Spleen (tissue), 13 donors: ENCODE measurements at places on chromosomes 12 and 14. TPM values are rescaled to one million over a fixed set of nuclear protein-coding genes. Genes with fewer than 3 reads are reported as not detected.
A peak's percentile ranks its signal among the peaks of the same experiment; 100 is the strongest.

DNA sequence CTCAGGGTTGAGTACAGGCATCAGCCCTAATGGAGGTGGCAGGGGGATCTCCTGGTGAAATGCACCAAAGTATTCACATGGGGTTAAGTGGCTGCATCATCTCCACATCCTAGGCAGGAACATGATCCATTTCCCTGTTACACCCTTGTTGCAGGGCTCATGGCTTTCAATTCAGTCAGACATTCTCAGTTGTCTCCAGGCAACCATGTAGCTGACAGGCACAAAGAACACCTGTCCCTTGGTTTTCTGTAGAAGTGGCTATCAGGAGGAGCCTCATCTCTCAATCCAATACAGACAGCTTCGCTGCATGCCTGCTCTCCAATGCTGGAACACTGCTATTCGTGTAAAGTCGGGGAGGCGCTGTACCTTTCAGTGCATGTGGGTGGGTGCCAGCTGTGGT is 299.0 kb upstream of the FOXG1 start:
- H3K4me3 ChIP-seq = no peak overlapping the region
- no peaks in the 10 kb centered on the region for H3K36me3 ChIP-seq
- no peak for DNase-seq
- H3K4me1 ChIP-seq = no peaks in the 10 kb centered on the region

DNA sequence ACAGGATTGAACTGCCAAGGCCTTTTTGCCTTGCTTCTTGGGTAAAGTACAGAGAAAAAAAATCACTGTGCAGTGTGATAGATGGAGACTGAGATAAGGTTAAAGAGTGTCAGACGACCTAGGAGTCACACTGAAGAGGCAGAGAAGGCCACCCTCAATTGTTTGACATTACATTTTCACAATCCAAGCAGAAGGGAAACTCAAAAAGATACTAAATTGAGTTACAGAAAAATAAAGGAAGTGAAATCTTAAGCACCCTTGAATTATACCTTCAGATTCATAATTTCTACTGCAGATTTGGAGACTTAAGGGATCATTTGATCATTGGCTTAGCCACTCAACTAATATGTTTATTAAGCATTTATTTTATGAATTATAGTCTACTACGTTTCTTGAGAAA is 97.1 kb downstream of the MYF5 start:
- no peak for DNase-seq
- H3K27ac ChIP-seq = no peak overlapping the region
- H3K36me3 ChIP-seq = no peaks in the 10 kb centered on the region
- no peaks in the 10 kb centered on the region for H3K27me3 ChIP-seq
- no peak overlapping the region for H3K4me3 ChIP-seq

Gene KRT75
- total RNA-seq = not detected

Gene TAC3
- total RNA-seq = not detected

Gene P2RX2
- total RNA-seq = 1.3 TPM

DNA sequence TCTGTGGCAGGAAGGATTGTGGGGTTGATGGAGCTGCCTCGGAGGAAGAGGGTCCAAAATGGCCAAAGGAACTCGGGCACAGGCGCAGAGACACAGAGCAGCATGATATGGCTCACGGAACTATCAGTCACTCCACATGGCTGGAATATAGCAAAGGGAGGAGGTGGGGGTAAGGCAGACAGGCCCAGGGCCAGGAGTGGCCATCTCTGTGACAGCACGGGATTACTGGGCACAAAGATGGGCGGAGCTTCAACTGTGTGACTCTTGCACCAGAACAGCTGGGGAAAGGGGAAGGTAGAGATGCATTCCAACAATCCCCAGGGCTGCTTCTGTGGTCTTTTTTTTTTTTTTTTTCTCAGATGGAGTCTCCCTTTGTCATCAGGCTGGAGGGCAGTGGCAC is 24.8 kb upstream of the EML1 start:
- H3K27ac ChIP-seq = no peak overlapping the region
- DNase-seq = no peak
- no peak overlapping the region for H3K4me3 ChIP-seq
- H3K4me1 ChIP-seq = no peaks in the 10 kb centered on the region
- H3K27me3 ChIP-seq = no peaks in the 10 kb centered on the region

Gene POTEM
- not detected for total RNA-seq

Gene RNF212B
- total RNA-seq = not detected

Gene PRICKLE1
- 35.8 TPM for total RNA-seq

DNA sequence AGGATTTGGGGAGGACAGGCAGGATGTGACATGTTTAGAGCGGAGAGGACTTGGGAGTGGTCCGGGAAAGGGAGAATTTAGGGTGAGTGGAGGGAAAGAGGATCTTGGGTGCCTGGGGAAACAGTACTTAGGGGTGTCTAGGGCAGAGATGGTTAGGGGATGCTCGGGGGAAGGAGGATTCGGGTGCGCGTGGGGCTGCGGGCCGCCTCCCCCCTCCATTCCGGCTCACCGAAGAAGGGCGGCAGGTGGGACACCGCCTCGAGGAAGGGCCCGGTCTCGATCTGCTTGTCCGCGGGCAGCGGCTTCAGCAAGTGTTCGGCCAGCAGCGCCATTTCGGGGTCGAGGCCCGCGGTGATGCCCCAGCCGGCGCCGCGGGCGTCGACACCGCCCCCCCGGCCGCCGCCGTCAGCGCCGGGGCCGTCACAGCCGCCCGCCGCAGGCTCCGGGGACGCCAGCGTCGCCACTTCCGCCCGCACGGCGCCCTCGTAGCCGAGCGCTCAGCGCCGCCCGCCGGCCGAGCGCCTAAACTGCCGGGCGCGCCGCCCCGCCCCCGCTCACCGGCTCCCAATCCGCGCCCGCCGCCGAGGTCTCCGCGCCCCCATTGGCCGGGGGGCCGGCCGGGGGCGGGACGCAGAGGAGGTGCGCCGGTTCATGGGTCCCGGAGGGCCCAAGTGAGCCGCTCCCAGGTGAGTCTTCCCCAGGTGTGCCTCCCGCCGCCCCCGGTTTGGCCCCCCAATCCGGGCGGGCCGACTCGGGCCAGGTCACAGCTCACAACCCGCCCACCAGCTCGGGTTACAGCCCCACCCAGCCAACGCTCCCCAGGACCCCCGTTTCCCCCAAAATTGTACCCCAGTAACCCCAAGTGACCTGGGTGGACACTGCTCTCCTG is at the start of gene GLTP:
TSS of gene GLTP (minus strand) at position 499 of the 889 bp plus-strand sequence. CDS start at position 332, 167 bp downstream.
- H3K4me3 ChIP-seq = peak within 1 kb of the TSS; percentile 69
- peaks cover 4% of the 10 kb centered on the region for H3K36me3 ChIP-seq
- H3K27me3 ChIP-seq = no peaks in the 10 kb centered on the region
- peak; percentile 97 for DNase-seq

Gene LBHD2
- total RNA-seq = not detected

Gene LMO3
- 2.5 TPM for total RNA-seq

Gene PMCH
- total RNA-seq = 2.4 TPM

Gene GPRC5D
- total RNA-seq = not detected

GRCh38 chr12:14393751-14394150 is 28.3 kb downstream of the ATF7IP start:
- DNase-seq = no peak
- no peaks in the 10 kb centered on the region for H3K27me3 ChIP-seq
- no peaks in the 10 kb centered on the region for H3K36me3 ChIP-seq

GRCh38 chr14:101520621-101521472 is 40.4 kb upstream of the DIO3 start:
- H3K4me3 ChIP-seq = no peak overlapping the region
- no peak overlapping the region for H3K27ac ChIP-seq
- no peak for DNase-seq
- no peaks in the 10 kb centered on the region for H3K36me3 ChIP-seq

- no peaks in the 10 kb centered on the region for H3K36me3 ChIP-seq
- H3K4me3 ChIP-seq = no peak overlapping the region
- H3K27ac ChIP-seq = no peak overlapping the region
Measured at GRCh38 chr12:17104801-17105200, 498.8 kb upstream of the LMO3 start.

- no peak overlapping the region for H3K27ac ChIP-seq
- H3K27me3 ChIP-seq = no peaks in the 10 kb centered on the region
- DNase-seq = no peak
- H3K4me3 ChIP-seq = no peak overlapping the region
- no peaks in the 10 kb centered on the region for H3K4me1 ChIP-seq
Measured at GRCh38 chr14:86124328-86124727, 594.4 kb downstream of the FLRT2 start.

Gene DLGAP5
- 7.5 TPM for total RNA-seq

GRCh38 chr14:91302391-91302790 is 57.9 kb upstream of the GPR68 start:
- H3K27me3 ChIP-seq = no peaks in the 10 kb centered on the region
- H3K36me3 ChIP-seq = peaks cover 100% of the 10 kb centered on the region
- no peaks in the 10 kb centered on the region for H3K4me1 ChIP-seq
- H3K27ac ChIP-seq = no peak overlapping the region
- peak; percentile 12 for DNase-seq

Gene PRORP
- total RNA-seq = 24.4 TPM

Gene B4GALNT3
- total RNA-seq = 0.94 TPM

- no peak overlapping the region for H3K27ac ChIP-seq
- no peaks in the 10 kb centered on the region for H3K4me1 ChIP-seq
- H3K4me3 ChIP-seq = no peak overlapping the region
- no peaks in the 10 kb centered on the region for H3K27me3 ChIP-seq
Measured at GRCh38 chr14:92362781-92363235, 39.8 kb downstream of the SLC24A4 start.

GRCh38 chr14:106883218-106883692 is 1356.9 kb downstream of the TMEM121 start:
- H3K27ac ChIP-seq = no peak overlapping the region
- H3K4me3 ChIP-seq = no peak overlapping the region
- no peaks in the 10 kb centered on the region for H3K27me3 ChIP-seq
- no peaks in the 10 kb centered on the region for H3K4me1 ChIP-seq
- H3K36me3 ChIP-seq = no peaks in the 10 kb centered on the region
- peak; percentile 85 for DNase-seq

DNA sequence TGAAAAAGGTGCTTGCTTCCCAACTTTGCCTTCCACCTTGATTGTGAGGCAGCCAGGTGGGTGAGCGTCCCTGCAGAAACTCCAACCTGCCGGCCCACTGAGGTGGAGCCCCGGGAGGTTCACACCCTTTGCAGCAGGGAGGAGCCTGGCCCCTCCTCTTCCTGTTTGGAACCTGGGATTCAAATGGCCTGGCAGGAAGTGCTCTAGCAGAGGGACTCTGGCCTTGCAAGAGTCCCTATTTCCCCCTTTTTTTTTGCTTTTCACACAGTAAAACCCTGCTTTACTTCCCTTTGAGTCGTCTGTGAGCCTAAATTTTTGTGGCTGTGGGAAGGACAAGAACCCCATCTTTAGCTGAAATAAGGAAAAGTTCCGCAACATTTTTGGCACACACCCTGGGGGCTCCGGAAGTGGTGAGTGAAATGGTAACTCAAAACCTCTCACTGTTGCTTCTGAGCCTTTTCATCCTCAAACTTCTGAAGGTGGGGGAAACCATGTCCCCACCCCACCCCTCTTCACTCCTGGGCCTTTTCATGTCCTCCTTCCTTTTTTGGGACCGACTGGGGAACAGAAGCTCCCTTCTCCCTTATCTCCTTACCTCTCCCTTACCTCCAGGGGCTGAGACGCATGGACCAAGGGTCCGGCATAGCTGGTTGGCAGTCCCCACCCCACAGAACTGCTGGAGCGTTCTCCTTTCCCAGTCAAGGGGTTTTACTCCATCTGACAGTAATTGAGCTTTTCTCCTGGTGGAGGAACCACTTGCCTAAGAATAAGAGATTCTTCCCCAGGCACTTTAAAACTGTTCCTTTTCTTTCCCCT is 102.0 kb downstream of the KCNMB4 start:
- H3K4me3 ChIP-seq = no peak overlapping the region
- no peaks in the 10 kb centered on the region for H3K4me1 ChIP-seq
- no peaks in the 10 kb centered on the region for H3K36me3 ChIP-seq
- no peak overlapping the region for H3K27ac ChIP-seq

GRCh38 chr12:45269412-45269751 is 53.5 kb downstream of the ANO6 start:
- H3K27ac ChIP-seq = no peak overlapping the region
- no peaks in the 10 kb centered on the region for H3K27me3 ChIP-seq
- H3K4me1 ChIP-seq = peaks cover 14% of the 10 kb centered on the region
- no peaks in the 10 kb centered on the region for H3K36me3 ChIP-seq
- H3K4me3 ChIP-seq = no peak overlapping the region

GRCh38 chr14:65226824-65227604 is 124.7 kb upstream of the MAX start:
- DNase-seq = peak; percentile 43
- H3K36me3 ChIP-seq = no peaks in the 10 kb centered on the region
- H3K27ac ChIP-seq = no peak overlapping the region

GRCh38 chr14:53432378-53432802 is 279.3 kb upstream of the DDHD1 start:
- H3K36me3 ChIP-seq = no peaks in the 10 kb centered on the region
- DNase-seq = no peak
- H3K27ac ChIP-seq = no peak overlapping the region
- H3K4me1 ChIP-seq = no peaks in the 10 kb centered on the region
- no peak overlapping the region for H3K4me3 ChIP-seq

Gene PTPRB
- 123 TPM for total RNA-seq

Gene KHNYN
- total RNA-seq = 72.2 TPM

DNA sequence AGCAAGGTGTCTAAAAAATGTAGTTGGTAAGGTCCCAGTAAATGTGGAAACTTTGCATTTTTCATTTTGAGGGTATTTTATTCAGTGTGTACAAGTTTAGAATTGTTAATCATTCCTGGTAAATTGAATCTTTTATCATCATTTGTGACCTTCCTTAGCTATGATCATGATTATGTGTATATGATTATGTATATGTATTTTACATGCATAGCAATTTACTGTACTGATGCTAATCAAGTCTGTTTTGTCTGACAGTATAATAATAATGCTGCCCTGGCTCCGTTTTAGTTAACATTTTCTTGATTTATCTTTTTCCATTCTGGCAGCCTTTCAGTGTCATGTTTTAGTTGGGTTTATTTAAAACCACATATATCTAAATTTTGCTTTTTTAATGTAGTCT is 9.4 kb downstream of the WASHC4 start:
- no peak overlapping the region for H3K4me3 ChIP-seq
- peaks cover 26% of the 10 kb centered on the region for H3K4me1 ChIP-seq
- H3K36me3 ChIP-seq = peaks cover 100% of the 10 kb centered on the region
- no peak for DNase-seq

DNA sequence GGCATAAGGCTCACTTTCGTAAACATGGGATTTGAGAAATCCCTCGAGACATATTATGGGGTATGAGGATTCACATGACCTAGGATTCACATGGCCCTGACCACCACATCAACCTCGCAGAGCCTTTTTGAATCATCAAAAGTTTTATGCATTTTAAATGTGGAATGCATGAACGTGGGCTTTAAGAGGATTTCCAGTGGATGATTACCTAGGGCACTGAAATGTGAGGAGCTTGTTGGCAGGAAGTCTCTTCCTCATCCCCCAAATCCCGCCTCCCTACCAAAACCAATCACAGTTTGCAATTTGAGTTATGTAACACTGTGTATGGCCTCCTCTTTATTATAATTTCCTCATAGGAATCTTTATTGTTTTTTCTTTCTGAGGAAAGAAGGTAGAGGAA is 659.6 kb upstream of the TBX3 start:
- H3K4me1 ChIP-seq = no peaks in the 10 kb centered on the region
- H3K4me3 ChIP-seq = no peak overlapping the region
- no peak for DNase-seq
- H3K27ac ChIP-seq = no peak overlapping the region
- no peaks in the 10 kb centered on the region for H3K27me3 ChIP-seq
- no peaks in the 10 kb centered on the region for H3K36me3 ChIP-seq
